IMR-90 (cell line): ENCODE measurements at places on chromosomes 2 and 18.

GRCh38 chr2:213288913-213289700, 4.8 kb downstream of the SPAG16 start:
- 0 out of 2 replicates have a peak, but pooled peaks cover 1% of the 10 kb centered on the region for H3K36me3 ChIP-seq
- no peak overlapping the region for H3K27ac ChIP-seq
- DNase-seq = peak; percentile 8
- no peaks in the 10 kb centered on the region for H3K4me1 ChIP-seq
- no peaks in the 10 kb centered on the region for H3K27me3 ChIP-seq

DNA sequence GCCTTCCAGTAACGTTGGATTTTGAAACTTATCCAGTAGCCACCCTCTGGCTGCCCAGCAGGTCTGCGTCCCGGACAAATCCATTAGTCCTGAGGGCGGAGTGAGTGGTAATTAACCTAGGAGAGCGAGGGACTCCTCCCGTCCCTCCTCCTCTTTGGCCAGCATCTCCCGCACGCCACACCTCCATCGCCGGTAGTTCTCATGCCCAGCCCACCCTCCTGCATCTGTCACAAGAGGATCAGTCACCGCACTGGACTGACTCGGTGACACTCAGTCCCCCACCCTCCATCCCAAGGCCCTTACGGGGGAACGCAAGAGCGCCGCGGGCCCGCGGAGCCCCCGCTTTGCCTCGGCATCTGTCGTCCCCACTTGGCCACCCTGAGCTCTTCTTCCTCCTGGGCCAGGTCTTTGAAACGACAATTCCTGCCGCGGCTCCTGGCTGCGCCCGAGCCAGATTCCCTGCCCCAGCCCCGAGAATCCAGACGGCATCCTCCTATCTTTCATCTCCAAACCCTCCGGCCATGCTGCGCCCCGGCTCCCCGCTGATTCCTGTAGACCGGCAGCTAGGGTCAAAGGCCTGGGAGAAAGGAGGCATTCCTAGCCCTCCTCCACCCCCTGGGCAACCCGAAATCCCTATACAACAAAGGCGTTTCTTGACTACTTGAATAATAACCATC, 77.5 kb downstream of the EIF2AK3 start:
- no peaks in the 10 kb centered on the region for H3K4me1 ChIP-seq
- H3K36me3 ChIP-seq = no peaks in the 10 kb centered on the region
- no peak for DNase-seq
- no peak overlapping the region for H3K4me3 ChIP-seq

DNA sequence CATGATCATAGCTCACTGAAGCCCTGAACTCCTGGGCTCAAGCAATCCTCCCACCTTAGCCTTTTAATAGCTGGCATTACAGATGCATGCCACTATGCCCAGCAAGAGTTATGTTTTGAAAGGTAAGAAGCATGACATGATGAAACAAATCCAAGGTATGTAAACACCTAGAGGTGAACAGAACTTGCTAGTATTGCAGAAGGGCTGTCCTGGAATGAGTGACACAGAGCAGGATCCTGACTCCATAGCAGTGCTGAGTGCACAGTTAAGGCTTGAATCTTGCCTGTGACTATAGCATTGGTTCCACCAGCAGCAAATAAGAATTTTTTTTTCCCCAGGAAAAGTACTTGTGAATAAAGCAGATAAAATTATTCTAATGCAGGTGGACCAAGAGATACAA, 309.5 kb downstream of the PIK3C3 start:
- no peaks in the 10 kb centered on the region for H3K27me3 ChIP-seq
- H3K27ac ChIP-seq = no peak overlapping the region
- no peak overlapping the region for H3K4me3 ChIP-seq
- DNase-seq = no peak
- H3K36me3 ChIP-seq = no peaks in the 10 kb centered on the region
- no peaks in the 10 kb centered on the region for H3K4me1 ChIP-seq

DNA sequence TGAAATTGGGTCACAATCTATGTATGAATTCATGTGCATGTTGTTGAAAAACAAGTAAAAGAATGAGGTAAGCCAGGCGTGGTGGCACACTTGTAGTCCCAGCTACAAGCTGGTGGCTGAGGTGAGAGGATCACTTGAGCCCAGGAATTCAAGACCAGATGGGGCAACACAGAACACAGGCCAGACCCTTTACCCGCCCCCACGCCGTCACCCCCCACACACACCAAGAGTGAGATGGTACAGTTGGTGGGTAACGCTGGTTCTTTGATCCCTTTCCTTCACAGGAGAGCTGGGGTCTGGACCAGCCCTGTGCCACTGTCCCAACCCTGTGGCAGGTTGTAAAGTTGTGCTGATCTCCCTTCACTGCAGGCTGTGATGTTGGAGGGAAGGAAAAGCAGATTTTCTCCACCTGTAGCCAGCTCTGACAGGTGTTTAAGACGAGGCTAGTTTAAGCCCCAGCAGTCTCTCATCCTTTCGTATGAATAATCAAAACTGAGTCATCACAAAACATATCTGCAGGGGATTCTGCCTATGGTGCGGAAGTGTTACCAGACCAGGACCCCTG, 13.6 kb downstream of the B3GNT2 start:
- DNase-seq = no peak
- no peaks in the 10 kb centered on the region for H3K4me1 ChIP-seq
- H3K4me3 ChIP-seq = no peak overlapping the region
- H3K36me3 ChIP-seq = no peaks in the 10 kb centered on the region
- no peaks in the 10 kb centered on the region for H3K27me3 ChIP-seq

- peak; percentile 7 for DNase-seq
- peaks cover 31% of the 10 kb centered on the region for H3K36me3 ChIP-seq
- H3K27me3 ChIP-seq = no peaks in the 10 kb centered on the region
These were observed 131.4 kb downstream of the ZNF236 start for GRCh38 chr18:76953583-76954233.

- H3K36me3 ChIP-seq = no peaks in the 10 kb centered on the region
- H3K4me3 ChIP-seq = no peak overlapping the region
- peaks cover 11% of the 10 kb centered on the region for H3K27me3 ChIP-seq
- peak; percentile 76 for DNase-seq
- no peak overlapping the region for H3K27ac ChIP-seq
- no peaks in the 10 kb centered on the region for H3K4me1 ChIP-seq
These were observed 37.1 kb upstream of the ZCCHC2 start for GRCh38 chr18:62485684-62486083.

DNA sequence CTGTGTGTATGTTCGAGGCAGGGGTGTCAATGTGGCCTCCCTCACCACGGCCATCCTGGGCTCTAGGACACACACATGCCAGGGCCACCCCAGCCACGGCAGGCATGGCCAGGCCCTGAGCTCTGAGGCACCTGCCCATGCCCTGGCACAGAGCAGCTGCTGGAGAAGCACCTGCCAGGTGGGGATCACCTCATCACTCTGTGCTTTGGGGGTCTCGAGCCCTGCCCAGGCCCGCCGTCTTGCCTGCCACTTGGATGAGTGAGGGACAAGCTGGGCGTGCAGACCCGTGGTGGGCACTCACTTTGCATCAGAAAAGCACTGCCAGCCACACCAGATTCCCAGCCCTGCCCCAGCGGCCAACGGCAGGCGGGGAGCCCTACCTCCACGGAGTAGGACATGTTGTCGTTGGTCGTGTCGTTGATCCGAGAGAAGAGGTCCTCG, 33.1 kb downstream of the KIF1A start:
- DNase-seq = no peak
- no peak overlapping the region for H3K4me3 ChIP-seq
- H3K27ac ChIP-seq = no peak overlapping the region
- no peaks in the 10 kb centered on the region for H3K36me3 ChIP-seq

DNA sequence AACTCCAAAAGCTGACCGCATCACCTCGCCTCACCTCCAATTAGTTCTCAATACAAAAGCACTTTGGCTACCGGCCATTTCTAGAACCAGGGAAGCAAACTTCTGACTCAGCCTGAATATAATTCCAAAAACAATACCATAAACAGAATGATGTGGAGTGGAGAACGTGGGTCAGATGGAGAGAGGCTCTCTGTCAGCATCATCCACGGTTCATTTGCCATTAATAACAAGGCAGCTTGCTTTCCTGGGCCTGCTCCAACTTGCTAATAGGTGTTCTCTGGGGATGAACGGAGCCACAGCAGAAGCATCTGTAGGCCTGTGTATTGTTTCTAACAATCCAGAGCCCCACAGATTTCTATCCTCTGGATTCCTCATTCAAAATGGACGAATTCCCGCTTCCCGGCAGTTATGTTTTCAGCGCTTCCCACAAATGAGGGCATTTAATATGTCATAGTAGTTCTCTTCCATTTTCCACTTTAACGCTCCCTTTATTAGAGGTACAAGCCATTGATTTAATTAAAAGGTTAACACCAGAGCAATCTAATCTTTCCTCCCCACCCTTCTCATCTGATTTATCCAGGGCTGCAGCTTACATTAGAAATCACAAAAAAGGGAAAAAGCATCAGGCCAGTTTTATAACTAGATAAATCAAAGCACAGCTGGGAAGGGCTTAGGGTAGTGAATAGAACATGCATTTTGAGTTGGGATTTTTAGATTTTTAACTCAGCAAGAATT, 23.2 kb upstream of the CNTNAP5 start:
- H3K36me3 ChIP-seq = no peaks in the 10 kb centered on the region
- no peaks in the 10 kb centered on the region for H3K27me3 ChIP-seq
- no peak overlapping the region for H3K4me3 ChIP-seq

DNA sequence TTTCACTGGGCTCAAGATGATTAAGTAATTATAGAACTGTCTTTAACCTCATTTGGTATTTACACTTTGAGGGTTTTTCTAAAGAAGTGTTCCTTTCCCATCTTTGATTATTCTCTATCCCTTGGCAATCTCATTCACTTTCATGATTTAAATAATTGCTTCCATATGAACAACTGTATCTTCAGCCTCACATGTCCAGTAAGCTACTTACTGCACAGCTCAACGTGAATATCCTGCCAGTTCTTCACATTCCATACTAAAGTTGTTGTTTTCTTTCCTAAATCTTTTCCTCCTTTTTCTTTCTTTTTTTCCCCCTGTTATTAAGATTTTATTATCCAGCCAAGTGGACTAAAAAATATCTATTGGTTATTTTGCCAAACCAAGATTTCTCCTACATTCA, 37.7 kb downstream of the ZC3H15 start:
- H3K36me3 ChIP-seq = peaks cover 11% of the 10 kb centered on the region
- H3K4me1 ChIP-seq = no peaks in the 10 kb centered on the region
- H3K27ac ChIP-seq = no peak overlapping the region
- H3K4me3 ChIP-seq = no peak overlapping the region
- no peak for DNase-seq
- H3K27me3 ChIP-seq = no peaks in the 10 kb centered on the region

DNA sequence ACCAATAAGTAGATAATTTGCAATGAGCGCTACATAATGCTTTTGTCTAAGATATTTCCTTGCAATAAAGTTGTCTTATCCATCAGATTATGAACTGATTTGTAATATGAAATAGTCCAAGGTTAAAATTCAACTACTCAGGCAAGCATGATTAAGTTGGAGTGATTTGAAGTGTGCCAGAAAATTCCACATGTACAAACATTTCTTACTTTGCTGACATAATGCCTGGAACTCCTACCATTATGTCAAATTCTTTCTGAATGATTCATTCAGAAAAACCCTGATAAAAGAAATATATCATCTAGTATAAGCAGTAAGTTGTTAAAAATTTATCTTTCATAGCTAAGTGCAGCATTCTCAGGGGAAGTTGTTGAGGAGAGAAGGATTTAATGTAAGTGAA, 87.3 kb downstream of the CBLN2 start:
- no peak overlapping the region for H3K4me3 ChIP-seq
- H3K27ac ChIP-seq = no peak overlapping the region
- no peaks in the 10 kb centered on the region for H3K4me1 ChIP-seq
- peak; percentile 14 for DNase-seq
- H3K36me3 ChIP-seq = no peaks in the 10 kb centered on the region
